ENCODE measurements at places on chromosomes 13 and 19.
A peak's percentile ranks its signal among the peaks of the same experiment; 100 is the strongest.

GRCh38 chr19:16359074-16359473 is 34.4 kb downstream of the KLF2 start:
- no peak for DNase-seq

GRCh38 chr19:51766461-51766860 is 5.5 kb downstream of the FPR2 start:
- no peak for DNase-seq

DNA sequence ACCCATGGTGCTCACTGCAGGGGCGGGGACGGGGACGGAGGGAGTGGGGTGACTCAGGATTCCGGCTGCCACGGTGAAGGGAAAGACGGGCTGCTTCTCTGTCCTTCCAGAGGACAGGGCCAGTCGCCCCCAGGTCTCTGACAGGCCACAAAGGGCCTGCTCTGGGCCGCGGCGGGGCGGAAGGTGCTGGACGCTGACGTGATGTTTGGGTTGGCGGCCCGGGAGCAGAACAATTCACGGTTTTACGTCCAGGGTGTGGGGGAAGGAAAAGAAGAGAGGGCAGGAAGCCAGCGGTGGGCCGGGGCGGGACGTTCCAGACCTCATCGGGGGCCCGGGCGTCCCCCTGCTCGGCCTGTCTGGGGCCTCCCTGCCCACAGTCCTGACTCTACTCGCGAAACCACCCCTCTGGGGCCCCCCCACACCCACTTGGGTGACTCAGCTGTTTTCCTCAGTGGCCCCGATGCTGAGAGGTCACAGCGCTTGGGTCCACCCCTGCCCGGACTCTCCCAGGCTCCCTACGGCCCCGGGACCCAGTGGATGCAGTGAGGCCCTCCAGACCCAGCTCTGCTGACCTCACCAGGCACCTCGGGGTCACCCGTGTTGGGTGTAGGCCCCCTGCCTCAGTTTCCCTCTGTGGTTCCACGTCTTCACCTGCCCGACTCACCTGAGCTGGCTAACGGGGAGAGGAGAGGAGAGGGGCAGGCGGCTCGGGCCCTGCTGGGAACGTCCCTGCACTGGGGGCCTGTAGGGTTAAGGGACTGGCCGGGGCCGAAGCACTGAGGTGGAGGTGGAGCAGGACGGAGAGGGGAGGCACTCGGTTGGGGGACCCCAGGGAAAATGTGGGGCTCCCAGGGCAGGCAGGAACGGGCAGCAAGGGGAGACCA is 29.2 kb downstream of the PIP5K1C start:
- DNase-seq, result peak; percentile 78

DNA sequence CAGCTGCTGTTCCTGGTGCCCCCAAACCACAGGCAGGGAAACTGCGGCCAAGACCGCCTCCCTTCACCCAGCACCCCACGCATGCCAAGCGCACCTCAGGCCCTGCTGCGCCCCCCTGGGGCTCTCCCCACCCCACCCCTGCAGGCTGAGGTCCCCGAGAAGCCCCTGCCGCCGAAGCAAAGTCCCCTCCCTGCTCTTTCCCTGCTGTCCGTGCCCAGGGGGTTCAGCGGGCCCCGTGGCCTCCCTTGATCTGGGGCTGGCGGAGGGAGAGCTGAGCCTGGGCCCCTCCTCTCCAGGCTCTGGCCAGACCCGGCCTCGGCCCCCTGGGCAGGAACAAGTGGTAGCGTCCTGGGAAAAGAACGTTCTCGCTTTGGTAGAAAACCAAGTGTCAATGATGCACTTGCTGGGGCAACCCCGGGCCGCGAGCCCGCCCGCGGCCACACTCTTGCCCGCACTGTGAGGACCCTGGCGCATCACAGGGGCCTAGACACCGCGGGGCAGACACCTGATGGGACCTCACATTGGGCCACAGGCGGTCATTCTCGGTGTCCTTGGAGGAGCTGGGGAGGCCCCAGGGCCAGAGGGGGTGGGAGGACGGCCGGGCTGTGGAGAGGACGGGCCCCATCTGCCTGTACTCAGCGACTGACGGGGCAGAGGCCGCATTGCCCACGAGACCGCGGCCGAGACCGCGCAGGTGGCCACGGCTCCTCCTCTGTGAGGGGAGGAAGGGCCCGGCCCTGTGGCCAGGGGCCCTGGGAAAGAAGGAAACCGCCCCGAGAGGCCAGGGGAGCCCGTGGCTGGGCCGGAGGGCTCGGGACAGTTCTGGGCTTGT is 29.0 kb downstream of the GPX4 start:
- DNase-seq, result no peak

All from stromal cell of bone marrow (primary cell).